ENCODE measurements at places on chromosomes 2 and 18. TPM values are rescaled to one million over a fixed set of nuclear protein-coding genes. Genes with fewer than 3 reads are reported as not detected.

ARHGAP15 gene
- total RNA-seq = not detected

QPCT gene
- 15.8 TPM for total RNA-seq

ABCB11 gene
- not detected for total RNA-seq

GPAT2 gene
- total RNA-seq = 0.39 TPM

INHBB gene
- 4.9 TPM for total RNA-seq

NEURL3 gene
- 2.5 TPM for total RNA-seq

COL3A1 gene
- total RNA-seq = 1,124 TPM

ASB18 gene
- not detected for total RNA-seq

GRCh38 chr18:69291044-69291443, 109.6 kb upstream of the DOK6 start:
- no peak overlapping the region for H3K27ac ChIP-seq
- no peaks in the 10 kb centered on the region for H3K36me3 ChIP-seq
- H3K4me1 ChIP-seq = no peaks in the 10 kb centered on the region

- H3K4me3 ChIP-seq = no peak overlapping the region
- peaks cover 15% of the 10 kb centered on the region for H3K27me3 ChIP-seq
- no peaks in the 10 kb centered on the region for H3K36me3 ChIP-seq
- H3K4me1 ChIP-seq = peaks cover 6% of the 10 kb centered on the region
- no peak overlapping the region for H3K27ac ChIP-seq
Observed at GRCh38 chr2:176843208-176843607, 369.4 kb upstream of the HNRNPA3 start.

- no peaks in the 10 kb centered on the region for H3K4me1 ChIP-seq
- H3K4me3 ChIP-seq = no peak overlapping the region
- H3K36me3 ChIP-seq = peaks cover 6% of the 10 kb centered on the region
Observed at GRCh38 chr18:42413870-42414269, 458.8 kb downstream of the PIK3C3 start.

DNA sequence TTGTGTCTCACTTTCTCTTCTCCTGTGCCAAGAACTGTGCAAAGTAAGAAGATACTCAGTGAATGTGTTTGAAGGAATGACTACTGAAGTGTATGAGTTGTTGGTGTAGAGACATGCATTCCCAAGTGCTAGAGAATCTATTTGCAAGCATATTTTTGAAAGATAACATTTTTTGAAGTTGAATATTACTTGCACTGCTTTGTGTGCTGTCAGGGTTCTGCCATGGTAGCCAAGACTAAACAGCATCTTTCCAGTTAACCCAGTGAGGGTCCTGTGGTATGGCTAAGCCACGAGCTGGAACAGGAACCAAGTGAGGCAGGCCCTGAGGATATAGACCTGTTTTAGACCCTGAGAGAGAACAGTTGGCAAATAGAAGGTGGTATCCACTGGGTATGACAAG, 35.2 kb upstream of the EFEMP1 start:
- H3K27ac ChIP-seq = peak overlapping the region; percentile 88
- no peaks in the 10 kb centered on the region for H3K36me3 ChIP-seq
- peaks cover 7% of the 10 kb centered on the region for H3K4me1 ChIP-seq
- H3K4me3 ChIP-seq = peak overlapping the region; percentile 58
- no peak for DNase-seq

DNA sequence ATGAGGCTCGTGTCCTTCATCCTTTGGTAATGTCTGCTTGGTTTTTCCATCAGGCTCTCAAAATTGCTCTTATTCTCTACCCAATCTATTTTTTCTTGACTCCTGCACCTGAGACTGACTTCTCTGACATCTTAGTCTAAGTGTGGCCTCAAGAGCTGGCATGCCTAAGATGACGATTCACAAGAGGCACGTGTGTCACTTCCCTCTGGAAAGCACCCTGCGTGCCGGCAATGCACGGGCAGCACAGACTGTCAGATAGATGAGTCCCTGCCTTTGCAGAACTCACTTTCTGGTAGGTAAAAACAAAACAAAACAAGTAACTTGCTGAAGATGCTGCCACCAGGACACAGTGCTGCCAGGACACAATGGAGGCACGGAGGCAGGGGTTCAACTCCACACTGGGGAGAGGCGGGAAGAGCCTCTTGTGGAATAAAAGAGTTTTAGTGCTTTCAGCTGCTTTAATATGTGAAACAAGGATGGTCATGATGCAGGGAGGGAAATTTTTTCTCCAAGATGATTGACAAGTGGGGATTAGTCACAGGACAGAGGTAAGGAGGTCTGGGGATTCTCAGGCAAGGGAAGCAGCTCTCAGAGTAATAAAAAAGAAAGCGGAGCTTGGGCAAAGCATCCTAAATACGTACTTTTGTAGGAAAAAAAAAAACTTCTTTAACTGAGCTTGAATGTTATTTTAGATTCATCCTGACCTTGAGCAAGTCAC, 27.3 kb downstream of the CYB5A start:
- H3K27ac ChIP-seq = no peak overlapping the region
- no peak for DNase-seq
- H3K27me3 ChIP-seq = no peaks in the 10 kb centered on the region
- peaks cover 20% of the 10 kb centered on the region for H3K36me3 ChIP-seq
- H3K4me1 ChIP-seq = peaks cover 20% of the 10 kb centered on the region

DNA sequence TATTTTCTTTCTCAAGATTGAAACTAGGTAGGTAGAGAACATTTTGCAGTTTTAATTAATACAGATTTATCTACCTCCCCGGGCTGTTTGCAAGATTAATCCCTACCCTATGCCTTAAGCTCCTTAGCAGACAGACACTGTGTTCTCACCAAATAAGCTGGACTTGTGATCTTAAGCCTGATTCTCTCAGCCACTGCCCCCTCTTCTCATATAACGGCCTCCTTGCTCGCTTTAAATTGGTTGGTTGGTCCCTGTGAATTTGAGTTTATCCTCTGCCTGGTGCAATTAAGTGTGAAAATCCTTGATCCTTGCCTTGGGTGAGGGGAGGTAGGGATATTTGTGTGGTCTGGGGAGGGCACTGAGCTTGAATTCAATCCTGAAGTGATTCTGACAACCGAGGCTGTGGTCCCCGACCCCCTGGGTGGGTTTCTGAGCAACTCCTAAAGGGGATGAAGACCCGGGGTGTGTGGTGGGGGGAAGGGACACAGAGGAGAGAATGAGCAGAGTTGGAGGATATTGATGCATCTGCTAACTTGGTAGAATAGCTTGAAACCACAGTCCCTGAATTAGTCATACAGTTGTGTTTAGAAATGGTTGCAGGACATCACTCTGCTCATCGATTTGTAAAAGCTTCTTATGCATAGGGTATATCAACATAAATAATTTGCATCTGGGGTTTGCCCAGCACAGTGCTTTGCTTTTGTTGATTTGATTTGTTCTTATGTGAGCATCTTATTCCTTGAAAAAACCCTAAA, 36.9 kb upstream of the NCKAP5 start:
- peaks cover 12% of the 10 kb centered on the region for H3K27me3 ChIP-seq
- DNase-seq = no peak
- H3K4me3 ChIP-seq = no peak overlapping the region
- H3K27ac ChIP-seq = no peak overlapping the region
- H3K36me3 ChIP-seq = no peaks in the 10 kb centered on the region

GRCh38 chr18:39746201-39746600, 2180.6 kb upstream of the CELF4 start:
- H3K36me3 ChIP-seq = peaks cover 9% of the 10 kb centered on the region
- no peaks in the 10 kb centered on the region for H3K27me3 ChIP-seq
- H3K27ac ChIP-seq = no peak overlapping the region

GRCh38 chr18:33581856-33582255, 3.8 kb downstream of the ASXL3 start:
- peak overlapping the region; percentile 44 for H3K4me3 ChIP-seq
- H3K4me1 ChIP-seq = peaks cover 19% of the 10 kb centered on the region

DNA sequence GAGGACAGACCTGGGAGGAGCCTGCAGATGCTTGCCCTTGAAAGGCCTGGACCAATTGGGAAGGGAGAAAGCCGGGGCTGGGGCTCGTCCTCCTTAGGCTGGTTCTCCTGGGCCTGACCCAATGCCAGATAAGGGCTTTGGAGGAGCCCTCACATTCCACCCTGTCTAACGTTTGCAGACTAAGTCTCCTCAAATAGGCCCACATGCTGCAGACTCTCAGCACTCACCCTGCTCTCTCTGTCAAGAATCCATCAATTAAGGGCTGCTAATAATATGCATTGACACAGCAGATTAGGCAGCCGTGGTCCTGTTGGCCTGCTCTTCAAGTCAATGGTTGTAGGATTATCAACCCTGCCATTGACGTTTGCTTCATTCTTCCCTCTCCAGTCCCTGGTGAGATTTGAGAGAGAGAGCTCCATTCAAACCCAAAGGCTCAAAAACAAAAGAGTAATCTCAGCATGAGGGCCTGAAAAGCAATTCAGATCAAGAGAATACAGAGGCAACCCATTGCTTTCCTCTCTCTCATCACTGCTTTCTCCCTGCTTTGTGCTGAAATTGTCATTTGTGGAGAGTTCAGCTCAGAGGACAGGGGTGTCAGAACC, 167.6 kb downstream of the INSIG2 start:
- H3K27ac ChIP-seq = no peak overlapping the region
- no peaks in the 10 kb centered on the region for H3K4me1 ChIP-seq
- H3K4me3 ChIP-seq = no peak overlapping the region
- peaks cover 18% of the 10 kb centered on the region for H3K27me3 ChIP-seq
- DNase-seq = no peak
- no peaks in the 10 kb centered on the region for H3K36me3 ChIP-seq

- peaks cover 81% of the 10 kb centered on the region for H3K27me3 ChIP-seq
- DNase-seq = no peak
- H3K4me1 ChIP-seq = peaks cover 9% of the 10 kb centered on the region
- no peaks in the 10 kb centered on the region for H3K36me3 ChIP-seq
- H3K4me3 ChIP-seq = peak overlapping the region; percentile 88
Observed at GRCh38 chr2:17879137-17879912, 858 bp downstream of the KCNS3 start.

- H3K4me3 ChIP-seq = no peak overlapping the region
- H3K4me1 ChIP-seq = peaks cover 20% of the 10 kb centered on the region
- peaks cover 9% of the 10 kb centered on the region for H3K27me3 ChIP-seq
- H3K27ac ChIP-seq = no peak overlapping the region
- H3K36me3 ChIP-seq = no peaks in the 10 kb centered on the region
Observed at GRCh38 chr2:207412787-207413310, 116.9 kb upstream of the CREB1 start.

GRCh38 chr18:24446953-24447538, 13.4 kb upstream of the HRH4 start:
- H3K4me3 ChIP-seq = no peak overlapping the region
- H3K27ac ChIP-seq = no peak overlapping the region
- H3K27me3 ChIP-seq = no peaks in the 10 kb centered on the region
- peaks cover 24% of the 10 kb centered on the region for H3K36me3 ChIP-seq
- DNase-seq = no peak

- no peaks in the 10 kb centered on the region for H3K27me3 ChIP-seq
- DNase-seq = peak; percentile 48
Observed at GRCh38 chr2:240559286-240559685, 871 bp upstream of the DUSP28 start.

GRCh38 chr2:53519918-53520841, 247.4 kb upstream of the CHAC2 start:
- no peaks in the 10 kb centered on the region for H3K36me3 ChIP-seq
- H3K4me3 ChIP-seq = no peak overlapping the region
- H3K4me1 ChIP-seq = peaks cover 18% of the 10 kb centered on the region

DNA sequence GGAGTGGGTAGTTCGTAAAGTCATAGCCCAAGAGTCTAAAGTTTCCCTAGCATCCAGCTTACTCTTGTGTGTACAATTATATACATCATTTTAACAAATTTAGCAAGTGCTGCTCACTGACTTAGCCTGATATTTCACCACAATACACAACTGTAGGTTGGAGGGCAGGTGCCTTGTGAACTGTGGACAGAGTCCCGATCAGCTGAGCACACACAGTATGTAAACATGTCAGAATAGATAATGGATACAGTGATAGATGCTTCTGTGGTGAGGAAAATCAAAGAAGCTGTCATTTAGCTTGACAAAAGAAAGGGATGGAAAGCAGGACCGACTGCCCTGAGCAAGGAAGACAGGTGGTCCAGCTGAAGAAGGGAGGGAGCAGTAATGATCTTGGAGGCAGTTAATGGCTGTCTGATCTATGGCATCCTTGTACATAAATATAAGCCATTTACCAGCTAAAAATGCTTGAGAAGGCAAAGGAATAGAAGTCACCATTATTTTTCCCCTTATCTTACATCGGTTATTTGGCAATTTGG, 372.8 kb upstream of the UBE2E3 start:
- peak overlapping the region; percentile 38 for H3K4me3 ChIP-seq
- no peaks in the 10 kb centered on the region for H3K36me3 ChIP-seq
- H3K4me1 ChIP-seq = peaks cover 4% of the 10 kb centered on the region

DNA sequence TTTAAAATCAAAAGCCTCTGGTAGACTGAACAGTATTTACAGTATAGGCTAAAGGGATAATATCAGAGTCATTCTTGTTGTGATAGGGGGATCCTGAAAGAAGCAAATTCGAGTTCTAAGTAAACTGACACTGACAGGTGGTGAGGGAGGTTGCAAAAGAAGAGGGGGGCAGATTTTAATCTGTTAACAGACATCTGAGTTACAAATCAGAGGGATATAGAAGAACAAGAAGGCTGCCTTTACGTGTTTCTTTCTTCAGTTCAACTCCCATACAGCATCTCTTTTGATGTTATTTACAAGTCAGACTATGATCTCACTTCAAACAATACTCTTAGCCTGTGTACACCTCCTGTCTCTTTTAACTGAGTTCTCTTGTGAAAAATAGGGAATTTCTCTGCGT, 16.3 kb upstream of the ITGA4 start:
- no peak for DNase-seq
- H3K4me1 ChIP-seq = no peaks in the 10 kb centered on the region
- H3K27me3 ChIP-seq = peaks cover 9% of the 10 kb centered on the region

DNA sequence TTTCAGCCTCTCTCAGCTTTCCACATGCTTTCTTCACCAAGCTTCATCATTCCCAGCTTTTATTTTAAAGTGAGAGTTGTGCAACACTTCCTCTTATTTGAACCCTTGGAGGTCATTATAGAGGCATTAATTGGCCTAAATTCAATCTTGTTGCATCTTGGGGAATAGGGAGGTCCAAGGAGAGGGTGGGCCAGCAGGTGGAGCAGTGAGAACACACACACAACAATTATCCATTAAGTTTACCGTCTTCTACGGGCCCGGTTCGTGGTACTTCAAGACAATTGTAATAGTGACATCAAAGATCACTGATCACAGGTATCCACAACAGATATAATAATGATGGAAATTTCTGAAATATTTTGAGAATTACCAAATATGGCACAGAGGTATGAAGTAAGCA, 457.2 kb upstream of the SMIM21 start:
- H3K4me3 ChIP-seq = no peak overlapping the region
- no peaks in the 10 kb centered on the region for H3K4me1 ChIP-seq
- no peaks in the 10 kb centered on the region for H3K36me3 ChIP-seq
- no peak for DNase-seq

GRCh38 chr2:216908300-216908699, 48.4 kb upstream of the TNP1 start:
- H3K4me3 ChIP-seq = no peak overlapping the region
- peaks cover 19% of the 10 kb centered on the region for H3K4me1 ChIP-seq
- H3K36me3 ChIP-seq = no peaks in the 10 kb centered on the region
- H3K27me3 ChIP-seq = no peaks in the 10 kb centered on the region
- no peak for DNase-seq

- no peak for DNase-seq
- H3K27me3 ChIP-seq = no peaks in the 10 kb centered on the region
- no peak overlapping the region for H3K27ac ChIP-seq
- H3K36me3 ChIP-seq = peaks cover 40% of the 10 kb centered on the region
- H3K4me1 ChIP-seq = peaks cover 11% of the 10 kb centered on the region
Observed at GRCh38 chr18:75289761-75290160, 79.2 kb downstream of the TSHZ1 start.

Data from type B pancreatic cell (in vitro differentiated cells).